ENCODE measurements at places on chromosomes 2 and 18.

DNA sequence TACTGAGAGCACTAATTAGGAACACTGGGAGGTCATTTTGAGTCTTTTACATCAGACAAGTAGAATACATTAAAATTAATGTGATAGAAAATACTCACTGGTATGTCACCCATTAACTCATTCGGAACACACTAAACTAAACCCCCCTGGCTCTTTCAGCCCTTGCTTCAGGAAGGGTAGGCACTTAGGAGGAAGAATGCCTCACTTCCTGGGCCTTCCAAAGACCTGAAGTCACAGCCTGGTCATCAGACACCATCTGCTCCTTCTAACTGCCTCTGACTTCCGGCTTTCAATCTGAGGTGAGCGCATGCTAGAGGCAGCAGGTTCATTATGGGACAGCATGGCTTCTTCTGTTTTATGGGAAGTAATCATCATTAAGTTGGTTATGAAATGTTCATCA, 451.4 kb downstream of the PID1 start:
- DNase-seq, result no peak

GRCh38 chr18:3449512-3450011, 410 bp upstream of the TGIF1 start:
- DNase-seq, result no peak

DNA sequence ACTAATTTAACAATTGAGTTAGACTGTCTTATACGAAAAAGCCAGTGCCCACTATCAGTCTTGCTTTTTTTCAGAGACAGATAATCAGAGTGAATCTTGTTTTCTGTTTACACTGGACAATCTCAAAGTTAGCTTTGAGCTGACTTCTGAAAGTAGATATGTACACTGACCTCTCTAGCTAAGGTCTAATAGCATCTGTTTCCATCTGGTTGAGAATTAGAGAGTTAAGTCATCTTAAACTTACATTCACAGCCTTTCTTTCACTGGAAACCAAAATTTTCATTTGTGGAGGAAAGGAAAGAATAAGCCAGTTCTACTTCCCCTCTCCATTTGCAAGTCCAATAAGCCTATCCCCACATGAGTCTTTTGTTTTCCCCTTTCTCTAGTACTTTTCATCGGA, 89.3 kb downstream of the VRK2 start:
- no peak for DNase-seq

DNA sequence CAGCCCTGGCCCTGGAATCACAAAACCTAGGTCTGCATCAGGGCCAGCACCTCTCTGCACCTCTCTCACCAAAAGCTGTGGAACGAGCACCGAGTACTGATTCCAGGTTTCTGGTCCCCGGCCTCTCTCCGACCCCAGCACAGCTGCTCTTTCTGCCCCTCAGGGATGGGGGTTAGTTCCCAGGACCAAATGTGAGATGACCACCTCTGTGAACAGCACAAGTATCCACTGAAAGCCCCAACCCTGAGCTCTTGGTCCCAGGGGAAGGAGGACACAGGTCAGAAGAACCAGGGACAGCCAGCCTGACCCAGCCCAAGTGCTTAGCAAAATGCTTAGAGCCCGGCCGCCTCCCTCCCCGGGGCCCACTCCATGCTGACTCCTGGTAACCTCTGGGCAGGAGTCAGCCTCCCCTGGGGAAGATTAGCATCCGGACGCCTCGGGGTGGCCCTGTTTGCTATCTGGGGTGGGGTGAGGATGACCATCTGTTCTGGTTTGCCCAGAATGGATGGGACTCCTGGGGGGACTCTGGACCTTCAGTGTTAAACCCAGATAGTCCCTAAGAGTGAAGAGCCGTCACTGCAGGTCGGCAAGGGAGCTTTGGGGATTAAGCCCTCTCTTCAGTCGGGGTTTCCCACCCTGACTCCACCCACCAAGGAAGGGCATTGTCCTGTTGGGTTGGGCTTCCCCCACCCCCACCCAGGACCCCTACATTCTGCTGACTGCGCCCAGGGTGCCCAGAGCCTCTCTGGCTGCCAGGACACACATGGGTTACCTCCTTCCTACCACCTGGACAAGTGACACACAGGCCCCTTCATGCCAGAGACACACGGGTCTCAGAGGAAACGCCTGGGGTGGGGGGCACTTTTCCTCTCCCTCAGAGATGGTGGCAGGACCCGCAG, 9.4 kb upstream of the GPR55 start:
- DNase-seq, result no peak

DNA sequence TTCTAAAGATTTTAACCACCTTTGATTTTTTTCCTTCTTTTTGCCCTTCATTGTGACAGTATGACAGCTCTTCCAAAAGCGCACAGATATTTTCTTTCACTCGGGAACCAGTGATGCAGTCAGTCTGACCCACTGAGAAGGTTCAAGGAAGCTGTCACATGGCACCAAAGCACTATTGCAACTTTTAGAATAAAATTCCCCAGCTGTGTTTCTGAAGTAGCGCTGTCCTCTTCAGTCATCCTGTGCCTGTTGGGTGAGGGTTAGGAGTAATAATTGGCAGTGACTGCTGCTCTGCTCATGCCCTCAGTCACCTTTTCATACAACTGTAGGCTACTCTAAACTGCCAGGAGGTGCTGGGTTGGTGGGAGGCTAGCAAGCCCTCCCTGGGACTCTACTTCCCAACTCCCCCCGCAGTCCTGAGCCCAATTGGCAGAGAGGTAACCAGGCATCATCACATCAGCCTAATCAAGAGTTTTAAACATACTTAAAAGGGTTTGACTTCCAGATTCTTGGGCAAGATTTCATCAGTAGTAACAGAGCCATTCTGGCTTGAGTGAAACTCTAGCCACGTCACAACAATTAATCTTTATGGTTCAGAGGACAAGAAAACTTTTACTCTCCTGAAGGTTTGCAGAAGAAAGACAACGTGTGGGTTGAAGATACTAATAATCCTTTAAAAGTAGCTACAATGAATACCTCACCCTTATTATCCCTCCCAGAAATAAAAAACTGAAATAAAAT, 473.3 kb downstream of the FBXO15 start:
- no peak for DNase-seq

DNA sequence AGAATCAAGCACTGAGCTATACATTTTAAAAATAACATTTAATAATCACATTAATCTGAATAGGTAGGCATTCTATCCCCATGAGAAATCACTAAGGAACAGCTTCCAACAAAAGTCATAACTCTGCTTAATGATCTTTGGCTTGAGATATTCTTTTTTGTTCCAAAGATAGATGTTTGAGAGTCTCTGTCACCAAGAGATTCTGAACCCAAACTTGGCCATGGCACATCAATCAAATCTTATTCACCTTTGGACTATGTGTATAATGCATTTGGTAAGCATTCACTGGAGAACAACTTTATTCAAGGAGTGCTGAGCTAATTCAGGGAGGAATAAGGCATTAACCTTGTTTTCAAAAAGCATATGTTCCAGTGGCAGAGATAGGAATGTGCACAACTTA, 743.3 kb downstream of the SLC4A3 start:
- DNase-seq, result no peak

GRCh38 chr18:77765468-77765867, 515.8 kb downstream of the GALR1 start:
- DNase-seq, result no peak

GRCh38 chr2:234630801-234631261, 133.9 kb upstream of the ARL4C start:
- DNase-seq, result peak; percentile 47

GRCh38 chr2:208280933-208281332, 14.9 kb downstream of the PIKFYVE start:
- DNase-seq, result peak; percentile 64

- DNase-seq, result no peak
These were observed 3.7 kb downstream of the ANKRD23 start for GRCh38 chr2:96839875-96840850.

GRCh38 chr2:39642051-39642718, 23.5 kb upstream of the TMEM178A start:
- peak; percentile 57 for DNase-seq

- no peak for DNase-seq
These were observed 36.6 kb upstream of the MRPL19 start for GRCh38 chr2:75609937-75610508.

DNA sequence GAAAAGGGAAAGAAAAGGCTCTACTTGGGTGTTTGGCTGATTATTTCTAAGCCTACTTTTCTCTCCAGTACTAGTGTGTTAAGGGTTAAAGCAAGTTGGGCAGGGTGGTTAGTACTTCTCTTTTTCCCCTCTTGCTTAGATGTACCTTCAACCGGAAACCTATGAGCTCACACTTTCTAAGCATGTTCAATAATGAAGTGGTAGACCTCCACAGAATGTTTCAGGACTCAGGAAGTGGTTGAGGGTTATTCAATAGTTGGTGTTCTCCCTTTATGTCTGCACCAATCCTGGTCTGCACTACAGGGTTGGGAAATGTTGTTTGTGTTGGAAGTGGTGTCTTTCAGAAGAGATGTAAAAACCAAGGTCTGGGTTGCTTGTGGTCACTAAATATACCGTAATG, 137.1 kb downstream of the ZEB2 start:
- DNase-seq, result no peak

DNA sequence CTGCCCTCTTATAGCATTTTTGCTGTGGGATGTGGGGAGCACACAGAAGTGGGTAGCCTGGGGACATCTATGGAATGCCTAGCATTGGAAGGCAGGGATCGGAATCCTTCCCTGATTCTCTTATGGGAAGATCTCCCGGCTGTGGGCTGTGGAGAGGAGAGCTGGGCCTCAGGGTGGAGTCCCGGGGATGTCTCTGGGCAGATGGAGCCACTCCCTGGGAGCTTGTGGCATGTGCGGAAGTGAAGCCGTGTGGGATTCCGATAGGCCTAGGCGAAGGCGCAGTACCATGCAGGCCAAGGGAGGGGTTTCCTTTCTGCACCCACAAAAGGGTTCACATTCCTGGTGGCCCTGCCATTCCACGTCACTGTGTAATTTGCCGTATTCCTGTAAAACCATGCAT, 87.9 kb downstream of the GLI2 start:
- DNase-seq, result no peak

DNA sequence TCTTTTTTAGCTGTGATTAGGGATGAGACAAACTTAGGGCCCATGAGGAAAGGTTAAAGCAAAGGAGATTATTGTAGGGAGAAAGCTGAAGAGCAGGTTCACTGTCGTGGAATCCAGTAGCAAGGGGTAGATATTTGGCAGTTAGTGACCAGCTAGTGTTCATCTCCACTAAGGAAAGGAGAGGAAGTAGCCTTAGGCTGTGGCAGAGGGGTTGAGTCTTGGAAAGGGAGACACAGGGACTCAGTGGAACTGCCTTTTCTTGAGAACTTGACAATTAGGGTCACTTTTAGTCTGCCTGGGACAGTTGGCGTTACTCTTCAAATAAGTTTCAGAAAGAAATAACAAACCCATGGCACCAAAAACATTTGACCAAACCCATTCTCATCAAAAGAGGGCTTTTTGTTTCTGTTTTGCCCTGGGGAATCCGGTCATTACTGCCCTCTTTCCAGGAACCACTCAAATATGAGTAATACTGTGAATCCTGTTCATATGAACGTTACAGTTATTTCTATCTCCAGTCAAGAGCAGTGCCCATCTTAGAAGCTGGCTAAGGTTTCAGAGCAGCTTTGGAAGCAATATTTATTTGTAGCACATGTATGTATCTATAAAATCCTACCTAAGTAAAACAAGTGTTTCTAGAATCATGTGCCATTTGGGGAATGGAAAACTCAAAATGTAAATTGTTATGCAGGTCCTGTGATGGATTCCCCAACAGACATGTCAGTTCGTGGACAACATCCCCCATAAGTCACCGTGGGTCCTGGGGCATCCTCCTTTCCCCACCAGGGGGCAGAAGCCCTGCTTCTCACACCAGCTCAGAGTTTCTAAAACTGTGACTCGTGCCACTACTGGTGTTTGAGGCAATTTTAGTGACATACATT, 77.3 kb upstream of the PHLPP1 start:
- no peak for DNase-seq

DNA sequence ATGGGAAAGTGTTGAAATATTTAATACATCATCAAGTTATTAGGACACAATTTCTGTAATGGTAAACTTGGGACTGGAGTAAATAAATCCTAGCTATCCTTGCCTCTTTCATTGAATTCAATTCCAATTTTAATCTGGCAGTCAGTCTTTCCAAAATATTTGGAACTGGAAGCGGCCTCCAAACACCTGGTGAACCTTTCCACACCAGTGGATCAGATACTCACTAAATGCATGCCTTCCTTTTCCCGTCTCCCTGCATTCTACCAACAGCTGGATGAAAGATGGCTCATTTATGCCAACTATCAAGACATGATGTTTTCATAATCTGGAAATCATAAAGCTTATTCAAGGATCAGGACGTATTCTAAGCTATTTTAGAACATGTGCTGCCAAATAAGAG, 488.2 kb upstream of the SPHKAP start:
- DNase-seq, result no peak

- DNase-seq, result no peak
These were observed 39.2 kb upstream of the GALNT1 start for GRCh38 chr18:35542356-35542755.

DNA sequence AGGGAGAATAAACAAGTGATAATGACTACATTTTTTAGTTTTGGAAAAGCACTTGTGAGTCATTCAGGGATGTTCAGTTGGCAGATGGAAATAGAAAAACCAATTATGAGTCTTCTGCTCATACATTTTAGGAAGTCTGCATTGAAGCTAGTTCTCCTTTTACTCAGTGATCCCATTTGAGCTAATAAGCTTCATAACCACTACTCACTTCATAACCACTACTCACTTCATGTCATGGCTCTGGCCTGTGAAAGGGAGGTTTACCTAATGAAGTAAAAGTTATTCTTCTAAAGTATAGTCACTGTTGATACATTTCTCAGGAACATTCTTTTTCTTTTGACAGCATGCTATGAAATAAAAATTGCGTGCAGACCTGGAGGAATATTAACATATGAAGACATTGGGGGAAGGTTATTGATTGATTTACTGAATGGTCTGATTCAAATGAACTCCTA, 948.7 kb downstream of the TSN start:
- DNase-seq, result no peak

GRCh38 chr2:147355706-147356105, 489.1 kb upstream of the ACVR2A start:
- DNase-seq, result no peak

GRCh38 chr2:135349941-135350340, 181.1 kb downstream of the ZRANB3 start:
- no peak for DNase-seq

- no peak for DNase-seq
These were observed 130.6 kb downstream of the TSN start for GRCh38 chr2:121886059-121886458.

GRCh38 chr2:56666777-56667176, 483.0 kb downstream of the CCDC85A start:
- no peak for DNase-seq

DNA sequence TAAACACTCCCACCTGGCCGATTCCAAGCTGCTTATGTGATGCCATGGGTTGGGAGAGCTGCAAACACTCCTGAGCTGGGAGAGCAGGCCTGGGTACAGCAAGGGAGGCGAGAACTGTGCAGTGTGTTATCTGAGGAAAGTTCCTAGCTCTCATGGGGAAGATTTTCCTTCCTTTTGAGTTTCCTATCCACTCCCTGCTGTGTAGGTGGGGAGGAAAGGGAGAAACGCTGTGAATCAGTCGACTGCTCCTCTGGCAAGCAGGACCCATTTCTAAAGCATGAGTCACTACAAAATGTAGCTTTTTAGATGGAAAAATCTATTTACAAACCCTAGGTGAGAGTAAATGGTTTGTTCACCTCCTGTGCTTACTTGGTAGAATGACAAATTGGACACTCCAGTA, 80.4 kb downstream of the SH3RF3 start:
- peak; percentile 78 for DNase-seq

- DNase-seq, result no peak
These were observed 7.1 kb downstream of the VPS54 start for GRCh38 chr2:64012115-64012514.

Measured in adipocyte (in vitro differentiated cells).